ENCODE measurements at places on chromosomes 4 and X.

DNA sequence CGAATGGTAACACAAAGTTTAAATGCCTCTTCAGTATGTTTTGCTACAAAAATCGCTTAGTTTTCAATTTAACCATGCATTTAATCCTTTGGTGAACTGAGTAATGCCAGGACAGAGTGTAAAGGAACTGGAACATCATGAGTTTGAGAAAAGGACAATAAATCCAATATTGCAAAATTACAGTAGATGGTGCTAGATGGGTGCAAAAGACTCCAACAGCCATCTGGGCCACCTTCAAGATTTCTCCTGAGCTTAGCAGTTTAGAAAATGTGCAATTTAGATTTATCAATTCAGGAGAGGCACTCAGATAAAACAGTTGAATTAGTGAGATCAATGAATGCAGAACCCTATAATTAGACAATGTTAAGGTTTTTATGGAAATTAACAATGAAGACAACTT is 33.2 kb upstream of the MID1IP1 start:
- DNase-seq = peak; percentile 33

DNA sequence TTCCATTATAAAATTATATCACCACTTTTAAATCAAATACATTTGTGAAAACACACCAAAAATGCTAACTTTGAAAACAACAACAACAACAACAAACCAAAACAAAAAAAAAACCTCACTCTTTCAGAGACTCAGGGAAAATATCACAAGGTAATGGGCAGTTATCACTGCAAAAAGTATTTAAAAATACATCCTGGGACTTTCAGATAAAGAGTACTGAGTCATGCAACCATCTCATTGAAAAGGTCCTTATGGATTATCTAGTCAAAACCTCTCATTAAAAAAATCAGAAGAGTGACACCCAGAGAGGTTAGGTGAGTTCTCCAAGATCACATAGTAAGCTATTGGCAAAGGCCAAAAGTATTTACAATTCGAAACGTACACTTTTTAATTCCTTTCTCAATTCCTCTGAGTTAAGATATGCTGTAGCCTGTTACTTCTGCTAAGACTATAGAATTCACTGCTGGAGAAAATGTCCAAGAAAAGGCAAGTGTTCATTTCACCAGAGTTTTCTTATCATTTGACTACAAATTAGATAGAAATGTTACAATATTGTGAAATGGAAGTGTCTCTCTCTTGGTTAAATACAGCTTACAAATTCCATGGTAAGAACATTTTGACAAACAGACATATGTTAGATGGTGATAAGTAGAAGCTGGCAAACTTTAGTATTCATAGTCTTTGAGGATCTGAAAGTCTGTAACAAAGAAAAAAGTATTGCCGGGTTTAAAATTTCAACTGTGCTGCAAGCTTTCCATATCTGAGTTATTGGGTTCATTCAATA is 9.3 kb downstream of the STX18 start:
- no peak for DNase-seq

GRCh38 chr4:169282429-169283113 is 11.8 kb upstream of the SH3RF1 start:
- no peak for DNase-seq

GRCh38 chr4:8851321-8852117 is 20.1 kb downstream of the HMX1 start:
- no peak for DNase-seq

GRCh38 chr4:73448448-73449203 is 12.6 kb downstream of the AFP start:
- no peak for DNase-seq
